Daoy (cell line): ENCODE measurements at places on chromosomes 3 and 15. TPM values are rescaled to one million over a fixed set of nuclear protein-coding genes. Genes with fewer than 3 reads are reported as not detected.

DNA sequence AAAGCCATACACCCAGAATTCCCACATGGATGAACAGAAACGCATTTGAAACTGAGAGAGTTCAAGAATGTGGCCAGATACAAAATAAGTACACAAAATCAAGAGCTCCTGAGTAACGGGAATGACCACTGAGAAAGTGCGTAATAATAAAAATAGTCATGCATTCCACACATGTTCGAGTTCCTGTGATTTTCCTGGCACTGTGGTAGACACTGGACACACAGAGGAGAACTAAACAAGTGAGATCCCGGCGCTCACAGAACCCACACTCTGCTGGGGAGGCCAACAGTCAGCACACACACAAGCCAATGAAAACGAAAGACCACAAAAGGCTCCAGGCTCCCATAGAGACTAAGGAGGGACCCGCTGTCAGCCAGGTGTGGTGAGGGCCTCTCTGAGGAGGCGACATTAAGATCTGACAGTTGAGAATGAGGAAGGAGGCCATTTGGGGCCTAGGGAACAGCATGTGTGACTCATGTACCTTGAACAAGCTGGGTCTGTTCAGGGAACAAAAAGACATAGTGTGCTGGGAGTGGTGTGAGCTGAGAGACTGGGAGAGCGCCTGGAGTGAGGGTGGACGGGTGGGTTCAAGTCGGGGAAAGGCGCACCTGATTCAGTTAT is 5.1 kb downstream of the FAM107A start:
- DNase-seq = no peak

DNA sequence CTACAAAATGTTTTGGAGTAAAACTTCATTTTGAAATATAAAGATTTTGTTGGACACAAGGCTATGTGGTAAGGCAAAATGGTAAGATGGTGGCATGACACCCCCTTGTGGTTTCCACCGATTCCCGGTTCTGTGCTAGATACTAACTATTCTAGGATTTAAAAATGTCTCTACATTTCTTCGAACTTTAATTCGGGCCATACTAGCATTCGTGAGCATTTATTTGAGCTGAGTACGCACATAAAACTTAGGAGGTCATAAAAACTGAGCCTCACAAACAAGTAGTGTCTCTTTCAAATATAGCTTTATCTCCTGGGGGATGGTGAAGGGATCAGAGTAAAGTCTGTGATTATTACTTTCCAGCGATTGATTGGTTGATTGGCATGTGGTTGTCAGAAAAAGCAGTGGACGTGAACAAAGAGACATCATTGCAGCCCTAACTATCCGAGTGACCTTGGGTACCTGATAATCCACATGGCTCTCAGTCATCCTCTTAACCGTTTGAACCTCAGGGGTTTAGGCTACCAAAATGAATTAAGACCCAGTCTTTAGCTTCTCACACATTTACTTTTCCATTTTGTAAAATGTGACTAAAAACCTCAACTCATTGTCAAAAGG is 1.1 kb upstream of the ZNF639 start:
- DNase-seq = peak; percentile 56

DNA sequence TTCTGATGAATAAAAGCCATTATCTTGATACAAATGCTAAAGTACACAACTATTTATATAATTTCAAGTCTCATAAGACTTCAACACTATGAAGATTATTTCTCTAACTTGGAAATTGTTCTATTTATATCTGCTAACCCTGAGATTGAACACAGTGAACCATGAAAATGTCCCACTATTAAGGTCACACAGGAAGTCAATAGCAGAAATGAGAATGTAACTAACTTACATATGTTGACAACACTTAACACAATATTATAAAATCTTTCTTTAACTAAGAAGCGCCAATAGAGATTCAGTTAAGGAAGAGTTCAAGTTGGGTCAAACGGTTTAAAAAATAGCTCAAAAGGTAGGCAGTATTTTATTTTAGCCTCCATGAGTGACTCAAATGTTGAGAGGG is 551.8 kb upstream of the CBLB start:
- no peak for DNase-seq

DNA sequence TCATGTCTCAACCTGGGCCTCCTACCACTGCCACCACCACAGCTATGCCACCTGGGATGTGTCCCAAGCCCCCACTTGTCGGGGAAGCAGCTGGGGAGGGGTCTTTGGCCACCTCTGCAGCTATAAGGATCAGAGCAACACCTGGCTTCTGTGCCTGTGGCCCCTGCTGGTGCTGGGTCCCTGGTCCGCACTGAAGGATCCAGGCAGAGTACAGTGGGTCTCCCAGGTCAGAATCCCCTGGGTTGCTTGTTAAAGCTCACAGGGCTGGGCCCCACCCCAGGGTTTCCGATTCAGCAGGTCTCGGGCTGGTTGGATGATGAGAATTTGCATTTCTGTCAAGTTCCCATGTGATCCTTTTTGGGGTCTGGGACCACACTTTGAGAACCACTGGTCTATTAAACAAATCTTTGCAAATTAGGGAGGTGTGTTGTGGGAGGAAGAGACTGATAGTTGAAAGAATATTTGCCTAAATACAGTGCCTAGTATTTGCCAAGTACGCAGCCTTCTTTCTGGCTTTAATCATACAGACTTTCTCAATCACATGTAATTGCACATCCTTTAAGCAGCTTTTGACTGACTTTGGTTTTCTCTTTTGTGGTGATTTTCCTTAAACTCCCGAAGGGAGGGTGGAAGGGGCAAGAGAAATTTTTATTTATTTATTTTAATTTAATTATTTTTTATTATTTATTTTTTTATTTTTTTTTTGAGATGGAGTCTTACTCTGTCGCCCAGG is 127.3 kb downstream of the IGF1R start:
- DNase-seq = no peak

KBTBD8 gene
- total RNA-seq = 4.7 and 5.9 TPM in 2 replicates

GOLGA6L10 gene
- total RNA-seq = 0.24 and 0.74 TPM in 2 replicates

STAB1 gene
- not detected in 2 replicates for total RNA-seq

DNA sequence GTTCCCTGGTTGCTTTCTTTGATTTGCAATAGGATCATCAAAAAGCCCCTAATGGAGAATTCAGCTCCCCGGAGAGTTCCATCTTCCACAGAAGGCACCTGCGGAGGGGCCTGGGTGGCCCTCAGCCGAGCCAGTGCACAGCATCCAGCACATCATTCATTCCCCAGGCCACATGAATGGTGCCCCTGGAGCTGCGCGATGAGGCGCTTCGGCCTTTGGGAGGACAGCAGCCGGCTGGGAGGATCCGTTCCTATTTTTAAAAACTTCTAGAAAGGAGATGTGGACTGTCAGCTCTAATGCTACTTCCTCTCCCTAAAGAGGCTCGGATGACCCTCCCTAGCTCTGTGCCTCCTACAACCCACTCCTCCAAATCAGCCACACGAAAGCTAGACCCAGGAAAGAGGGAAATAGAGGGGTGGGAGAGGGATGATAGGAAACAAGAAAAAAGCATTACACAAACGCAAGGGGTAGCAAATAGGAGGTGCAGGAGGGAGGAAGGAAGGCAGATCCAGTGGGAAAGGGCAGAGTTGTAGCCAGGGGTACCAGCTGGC is 20.3 kb downstream of the EHD4 start:
- DNase-seq = no peak
